ENCODE measurements at places on chromosomes 12 and 14.

DNA sequence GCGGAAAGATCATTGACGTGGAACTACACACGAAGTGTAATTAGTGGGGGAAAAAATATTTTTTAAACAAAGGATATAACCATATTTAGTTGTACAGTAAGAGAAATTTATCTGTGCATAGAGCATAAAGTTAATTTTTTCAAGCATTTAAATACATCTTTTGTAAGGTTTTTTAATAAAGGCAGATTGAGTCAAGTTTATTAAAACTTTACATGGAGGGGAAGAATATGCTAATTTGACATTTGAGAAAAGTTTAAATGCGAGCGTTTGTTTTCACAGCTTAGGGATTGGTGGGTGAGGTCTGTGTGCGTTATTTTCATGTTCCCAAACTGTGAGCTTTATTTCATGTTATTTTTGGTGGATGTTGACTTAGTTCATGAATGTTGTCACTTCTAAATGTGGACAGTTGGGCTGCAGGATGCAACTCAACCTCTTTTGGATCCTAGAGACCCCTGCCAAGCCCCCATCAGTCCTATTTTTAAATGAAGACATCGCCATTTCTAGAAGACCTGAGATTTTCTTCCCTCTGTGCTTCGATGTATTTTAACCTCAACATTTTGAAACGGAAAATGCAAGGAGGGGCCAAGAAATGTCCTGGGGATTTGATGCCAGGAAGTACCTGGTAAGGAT lies 32.3 kb downstream of the BRI3BP start:
- DNase-seq = no peak

DNA sequence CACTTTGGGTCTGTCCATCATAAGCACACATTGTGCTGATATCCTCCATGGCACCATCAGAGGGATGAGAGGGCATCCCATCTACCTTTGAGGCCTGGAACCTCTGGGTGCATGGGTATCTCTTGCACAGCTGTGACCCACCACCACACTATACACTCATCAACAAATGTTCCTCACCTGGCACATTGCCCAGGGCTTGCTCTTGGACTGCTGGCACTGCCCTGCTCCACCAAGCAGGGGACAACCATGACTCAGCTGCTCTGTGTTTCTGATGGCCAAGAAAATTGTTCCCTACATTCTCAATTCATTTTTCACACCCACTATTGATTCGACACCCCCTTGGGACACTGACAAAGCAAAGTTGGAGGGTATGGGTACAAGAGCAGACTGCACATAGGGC lies 155.5 kb downstream of the PTPRO start:
- DNase-seq = no peak

DNA sequence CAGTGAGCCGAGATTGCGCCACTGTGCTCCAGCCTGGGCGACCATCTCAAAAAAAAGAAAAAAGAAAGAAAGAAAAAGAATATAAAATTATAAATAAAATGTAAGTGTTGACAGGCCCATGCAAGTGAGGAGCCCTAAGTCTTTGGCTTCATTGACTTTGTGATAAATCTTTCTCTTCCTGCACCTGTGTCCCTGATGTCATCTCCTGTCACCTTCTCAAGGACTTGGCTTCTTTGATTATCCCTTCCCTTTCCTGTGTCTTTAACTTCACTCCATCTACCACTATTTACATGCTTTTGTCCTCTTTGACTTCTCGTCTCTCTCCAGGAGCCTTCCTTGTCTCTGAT lies 33.6 kb upstream of the WNK1 start:
- no peak for DNase-seq

GRCh38 chr12:70077441-70077840 lies 165.8 kb upstream of the CNOT2 start:
- no peak for DNase-seq

DNA sequence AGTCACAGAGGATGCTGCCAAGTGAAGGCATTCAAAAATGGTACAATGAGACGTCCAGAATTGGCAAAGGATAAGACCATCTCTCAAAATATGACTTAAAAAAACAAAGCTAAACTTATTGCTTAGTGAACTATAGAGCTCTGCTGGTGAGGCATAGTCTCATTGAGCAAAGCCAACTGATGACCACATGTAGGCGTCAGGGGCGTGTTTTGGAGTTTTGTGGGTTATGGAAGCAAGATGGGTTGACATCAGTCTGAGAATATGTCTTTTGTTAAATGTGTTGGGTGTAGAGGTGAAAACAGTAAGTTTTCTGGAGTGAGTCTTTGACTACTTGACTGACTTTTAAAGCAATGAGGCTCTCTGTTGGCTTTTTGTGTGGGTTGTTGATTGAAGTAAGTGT lies 47.2 kb downstream of the ATL1 start:
- no peak for DNase-seq

- DNase-seq = peak; percentile 83
These were observed 149.5 kb downstream of the ETV6 start for GRCh38 chr12:11798856-11799501.

- no peak for DNase-seq
These were observed 19.6 kb downstream of the CHGA start for GRCh38 chr14:92942576-92942975.

- peak; percentile 60 for DNase-seq
These were observed 469 bp upstream of the RAB35 start for GRCh38 chr12:120116792-120117651.

GRCh38 chr12:26434299-26435068 lies 239.1 kb downstream of the SSPN start:
- peak; percentile 29 for DNase-seq

GRCh38 chr12:1878695-1879094 lies 39.8 kb downstream of the CACNA2D4 start:
- no peak for DNase-seq

DNA sequence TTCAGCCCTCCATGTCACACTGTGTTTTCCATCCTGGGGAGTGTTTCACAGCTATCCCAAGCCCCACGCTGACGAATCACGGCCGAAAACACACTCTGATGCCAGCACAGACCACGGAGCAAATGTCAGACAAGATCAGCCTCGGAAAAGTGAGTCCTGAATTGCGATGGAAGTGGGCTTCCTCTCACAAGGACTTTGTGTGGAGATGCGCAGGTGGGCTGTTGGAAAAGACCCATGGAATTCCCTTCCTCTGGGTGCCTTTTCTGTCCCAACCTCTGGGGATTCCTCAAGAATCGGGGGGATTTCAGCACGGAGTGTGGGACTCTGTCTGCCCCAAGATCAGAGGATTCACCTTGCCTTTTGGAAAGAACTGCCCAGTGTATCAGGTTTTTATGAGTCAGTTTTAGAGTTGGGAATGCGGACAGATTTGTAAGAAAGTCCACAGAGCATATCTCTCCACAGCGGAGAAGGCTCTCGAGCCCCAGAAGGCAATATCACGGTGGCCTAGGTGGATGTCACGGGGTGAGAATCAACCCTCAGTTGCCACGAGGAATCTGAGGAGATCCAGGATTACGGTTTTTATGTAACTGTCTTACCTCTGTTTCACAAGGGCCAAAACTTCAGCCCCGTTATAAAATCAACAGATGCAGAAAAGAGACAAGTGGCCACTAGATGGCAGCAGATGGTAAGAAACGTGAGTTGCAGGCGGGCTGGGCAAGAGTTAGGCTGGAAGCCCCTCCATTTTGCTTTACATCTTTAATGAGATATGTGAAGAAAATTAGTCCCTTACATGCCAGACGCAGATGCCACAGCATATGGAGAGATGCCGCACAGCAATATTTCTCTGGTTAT lies 201.9 kb downstream of the DAD1 start:
- no peak for DNase-seq

- DNase-seq = no peak
These were observed 35.7 kb upstream of the BEGAIN start for GRCh38 chr14:100622708-100623485.

DNA sequence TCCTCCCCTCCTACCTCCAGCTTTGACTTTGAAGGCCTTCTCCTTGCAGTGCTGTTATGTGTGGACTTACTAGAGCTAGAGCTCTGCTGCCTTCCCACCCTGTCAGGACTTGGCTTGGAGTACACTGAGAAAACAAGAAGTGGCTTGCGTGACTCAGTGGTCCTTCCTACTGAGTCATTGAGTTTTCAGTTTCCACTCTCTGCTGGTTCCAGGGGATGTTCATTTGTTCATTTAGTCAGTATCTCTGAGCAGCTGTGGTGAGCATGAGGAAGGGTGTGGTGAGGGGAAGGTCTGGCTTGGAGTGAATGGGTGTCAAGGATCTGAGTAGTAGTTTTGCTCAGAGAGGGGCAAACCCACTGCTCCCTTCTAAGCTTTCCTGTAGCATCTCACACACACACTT lies 17.2 kb upstream of the ELK3 start:
- DNase-seq = no peak

DNA sequence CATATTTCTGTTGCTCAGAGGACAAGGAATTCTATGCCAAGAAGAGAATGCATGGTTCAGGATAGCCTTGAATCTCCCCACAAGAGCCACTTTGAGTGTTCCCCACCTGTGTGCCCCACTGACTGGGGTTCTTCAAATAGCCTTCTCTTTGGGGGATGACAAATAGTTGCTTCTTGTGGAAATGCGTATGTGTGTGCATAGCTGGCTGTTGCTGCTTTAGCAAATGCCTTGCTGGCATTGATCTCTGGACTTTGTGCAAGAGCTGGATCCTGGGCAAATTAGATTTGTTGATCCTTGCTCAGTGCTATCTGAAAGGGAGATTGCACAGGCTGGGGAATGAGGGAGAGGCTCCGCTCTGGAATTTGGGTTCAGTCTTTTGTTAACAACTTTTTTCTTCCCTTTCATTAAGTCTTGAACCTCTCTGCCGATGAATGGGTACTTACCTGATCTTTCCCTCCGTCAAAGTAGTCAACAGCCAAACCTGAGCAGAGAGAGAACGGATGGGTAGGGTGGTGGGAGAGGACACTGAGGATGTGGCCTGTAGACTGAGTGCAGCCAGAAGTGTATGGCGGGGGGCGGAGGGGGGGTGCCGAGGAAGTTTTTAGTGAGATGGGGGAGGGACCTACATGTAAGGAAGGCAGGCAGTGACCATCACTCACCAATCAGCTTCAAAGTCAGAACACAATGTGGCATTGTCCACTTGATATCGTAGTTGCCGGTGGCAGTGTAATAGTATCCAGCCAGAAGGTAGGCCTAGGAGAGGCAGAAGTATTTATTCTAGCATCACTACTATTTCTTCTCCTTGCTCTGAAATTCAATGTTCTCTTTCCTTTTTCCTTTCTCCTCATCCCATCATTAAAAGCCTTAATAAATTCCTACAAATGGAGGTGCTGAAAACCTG lies 10.7 kb downstream of the EMG1 start:
- no peak for DNase-seq

- DNase-seq = no peak
These were observed 65.8 kb downstream of the FOS start for GRCh38 chr14:75344411-75344810.

DNA sequence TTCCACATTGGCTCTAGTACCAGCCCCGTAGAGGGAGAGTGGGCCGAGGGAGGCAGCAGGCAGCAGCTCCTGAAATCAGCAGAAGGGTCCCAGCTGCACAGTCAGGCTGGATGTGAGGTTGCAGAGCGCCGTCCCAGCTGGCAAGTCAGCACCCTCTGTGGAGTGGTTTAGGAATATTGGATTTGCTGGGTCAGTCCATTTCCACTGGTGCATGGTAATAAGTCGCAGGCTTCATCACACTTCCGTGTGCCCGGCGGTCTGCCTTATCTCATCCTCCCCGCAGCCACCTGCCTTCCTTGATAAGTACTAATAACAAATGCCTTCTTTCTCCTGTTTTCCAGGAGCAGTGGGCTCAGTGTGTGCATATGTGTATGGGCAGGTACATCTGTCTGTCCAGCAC lies 112.9 kb downstream of the TSPAN9 start:
- no peak for DNase-seq

DNA sequence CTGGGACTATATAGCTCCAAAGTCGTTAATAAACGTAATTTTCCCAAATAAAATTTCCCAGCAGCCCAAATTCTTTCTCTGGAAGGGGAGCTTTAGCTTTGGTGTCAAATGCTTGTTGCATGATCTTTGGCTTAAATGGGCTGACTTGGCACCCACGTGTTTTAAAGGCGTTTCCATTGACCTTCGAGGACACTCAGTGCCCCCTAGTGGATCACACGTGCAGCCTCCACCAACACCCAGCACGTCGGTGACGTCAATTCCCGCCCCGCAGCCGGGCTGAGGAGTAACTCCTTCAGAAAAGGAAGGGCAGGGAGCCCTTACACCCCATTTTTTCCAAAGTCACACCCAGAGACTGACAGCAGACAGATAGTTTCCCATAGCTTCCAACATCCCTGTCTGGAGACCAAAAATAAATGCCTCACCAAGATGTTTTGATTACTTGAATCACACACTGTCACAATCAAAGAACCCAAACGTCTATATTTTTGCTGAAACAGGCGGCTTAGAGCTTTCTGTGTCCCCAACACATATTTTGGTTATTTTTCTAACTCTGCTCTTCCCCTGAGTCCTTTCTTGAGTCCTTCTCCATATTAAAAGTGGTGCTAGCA lies 707.9 kb downstream of the AACS start:
- DNase-seq = no peak

DNA sequence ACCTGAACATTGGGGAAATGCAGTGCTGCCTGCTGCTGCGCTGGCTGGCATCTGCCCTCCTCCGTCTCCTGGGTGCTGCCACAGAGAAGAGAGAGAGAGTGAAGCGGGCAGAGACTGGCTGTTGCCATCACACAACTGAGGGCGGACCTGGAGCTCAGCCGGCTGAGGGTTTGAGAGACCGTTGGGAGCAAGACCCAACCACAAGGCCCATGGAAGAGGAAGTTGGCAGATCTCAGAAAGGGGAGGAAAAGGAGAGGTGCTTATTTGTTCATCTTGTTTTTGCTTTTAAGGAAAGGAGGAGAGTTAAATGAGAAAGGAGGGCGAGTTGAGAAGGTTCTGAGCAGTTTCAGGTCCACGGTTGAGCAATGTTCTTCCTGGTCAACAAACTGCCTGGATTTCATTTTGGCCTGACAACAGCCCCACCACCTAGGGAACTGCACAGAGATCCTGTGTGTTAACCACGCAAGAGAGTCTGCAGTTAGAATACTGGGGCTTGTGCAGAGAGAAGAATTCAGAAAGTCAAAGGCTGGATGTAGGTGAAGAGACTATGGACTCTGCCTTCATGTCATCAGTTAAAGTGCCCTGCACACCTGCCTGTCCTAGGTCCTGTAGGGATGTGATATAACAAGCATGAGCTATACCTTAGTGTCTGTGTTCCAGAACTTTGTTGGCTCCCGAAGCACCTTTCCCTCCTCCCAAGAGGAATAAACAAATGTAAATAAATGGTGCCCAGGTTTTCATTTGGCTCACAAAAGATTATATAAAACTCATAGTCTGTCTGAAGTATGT lies 124.6 kb downstream of the ETV6 start:
- DNase-seq = no peak

DNA sequence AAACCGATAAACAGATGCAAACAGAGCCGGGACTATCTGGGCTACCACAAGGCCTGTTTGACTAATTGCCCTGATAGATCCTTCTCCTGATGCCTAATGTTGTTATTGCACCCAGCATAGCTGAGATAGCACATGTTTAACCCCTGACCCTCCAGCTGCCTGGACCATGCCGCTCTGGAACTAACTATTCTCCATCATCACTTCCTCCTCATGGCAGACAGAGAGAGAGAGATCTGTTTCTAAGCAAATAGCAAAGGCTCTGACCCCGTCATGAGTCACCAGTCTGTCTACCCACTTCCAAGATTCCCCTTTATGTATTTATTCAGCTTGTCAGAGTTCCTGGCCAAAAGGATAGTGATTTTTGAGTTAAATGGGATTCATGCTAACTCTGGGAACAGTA lies 58.2 kb upstream of the FLRT2 start:
- DNase-seq = peak; percentile 72

- DNase-seq = no peak
These were observed 4.5 kb downstream of the PGF start for GRCh38 chr14:74950795-74951442.
